ENCODE measurements at places on chromosomes 12 and 14.

DNA sequence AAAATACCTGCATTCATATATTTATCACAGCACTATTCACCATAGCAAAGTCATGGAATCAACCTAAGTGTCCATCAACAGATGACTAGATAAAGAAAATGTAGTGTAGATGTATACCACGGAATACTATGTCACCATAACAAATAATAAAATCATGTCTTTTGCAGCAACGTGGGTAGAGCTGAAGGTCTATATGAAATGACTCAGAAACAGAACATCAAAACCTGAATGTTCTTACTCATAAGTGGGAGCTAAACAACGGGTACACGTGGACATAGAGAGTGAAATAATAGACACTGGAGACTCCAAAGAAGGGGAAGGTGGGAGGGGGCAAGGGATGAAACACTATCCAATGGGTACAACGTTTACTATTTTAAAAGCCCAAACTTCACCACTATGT is 37.9 kb downstream of the SLC38A1 start:
- no peak for DNase-seq

GRCh38 chr12:49567302-49567610 is 686 bp downstream of the MCRS1 start:
- DNase-seq, result no peak

GRCh38 chr12:62317017-62317416 is 56.8 kb downstream of the USP15 start:
- DNase-seq, result no peak

DNA sequence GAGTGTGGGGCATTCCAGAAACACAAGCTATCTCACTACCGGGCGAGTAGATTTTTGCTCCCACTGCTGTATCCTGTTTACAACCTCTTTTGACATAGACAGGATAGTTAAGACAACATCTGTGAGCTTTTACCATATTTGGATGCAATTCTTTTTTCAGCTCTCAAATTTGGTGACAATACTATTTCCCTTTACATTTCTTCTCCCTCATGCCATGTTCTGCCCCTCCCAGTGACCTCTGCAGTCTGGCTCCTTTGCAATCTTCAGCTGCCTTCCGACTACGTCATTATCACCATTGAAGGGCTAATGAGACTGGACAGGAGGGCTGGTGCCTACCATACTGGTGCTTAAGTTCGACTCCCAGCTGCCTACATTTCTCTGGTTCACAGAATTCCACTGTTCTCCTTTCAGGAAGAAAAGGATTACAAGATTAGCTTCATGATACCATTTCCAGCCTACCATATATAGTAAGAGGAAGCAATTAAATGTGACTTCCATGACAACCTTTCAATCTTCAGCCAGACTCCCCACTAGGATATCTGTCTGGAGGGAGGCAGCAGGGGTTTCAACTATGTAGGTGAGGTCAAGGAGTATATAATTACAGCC is 251.6 kb downstream of the PHLDA1 start:
- DNase-seq, result no peak

DNA sequence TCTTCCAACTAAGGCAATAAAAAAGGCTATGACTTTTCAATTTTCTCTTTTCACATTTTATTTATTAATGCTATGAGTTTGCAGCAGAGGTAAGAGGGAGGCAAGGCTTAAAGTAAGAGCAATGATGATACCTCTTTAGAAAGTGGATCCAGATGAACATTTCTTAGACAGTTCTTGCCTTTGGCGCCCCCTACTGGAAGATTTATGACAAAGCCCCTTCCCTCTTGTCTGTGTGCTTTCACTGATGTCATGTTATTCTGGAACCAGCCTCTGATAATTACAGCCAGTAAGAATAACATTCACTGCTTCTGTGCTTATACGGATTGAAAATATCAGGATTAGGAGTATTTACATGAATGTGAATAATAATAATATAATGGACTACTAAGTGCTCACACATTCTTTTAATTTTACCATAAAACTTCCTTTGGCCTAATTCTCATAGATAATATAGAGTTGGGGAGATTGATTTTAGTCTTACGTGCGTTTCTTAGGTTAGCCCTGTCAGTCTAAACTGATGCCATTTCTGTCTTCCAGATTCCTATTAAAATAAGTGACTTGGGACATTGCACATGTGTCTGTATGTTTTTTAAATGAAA is 1929.9 kb upstream of the SEL1L start:
- no peak for DNase-seq

DNA sequence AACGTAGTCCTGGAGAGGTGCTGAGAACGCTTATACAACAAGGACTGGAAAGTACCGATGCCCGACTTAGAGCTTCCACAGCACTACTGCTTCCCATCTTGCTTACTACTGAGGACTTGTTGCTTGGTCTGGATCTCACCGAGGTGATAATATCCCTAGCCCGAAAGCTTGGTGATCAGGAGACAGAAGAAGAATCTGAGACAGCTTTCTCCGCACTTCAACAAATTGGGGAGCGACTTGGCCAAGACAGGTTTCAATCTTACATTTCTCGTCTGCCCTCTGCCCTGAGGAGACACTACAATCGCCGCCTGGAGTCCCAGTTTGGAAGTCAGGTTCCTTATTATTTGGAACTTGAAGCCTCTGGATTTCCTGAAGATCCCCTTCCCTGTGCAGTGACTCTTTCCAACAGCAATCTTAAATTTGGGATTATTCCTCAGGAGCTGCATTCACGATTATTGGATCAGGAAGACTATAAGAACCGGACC is 1.1 kb downstream of the TOGARAM1 start:
- DNase-seq, result no peak

DNA sequence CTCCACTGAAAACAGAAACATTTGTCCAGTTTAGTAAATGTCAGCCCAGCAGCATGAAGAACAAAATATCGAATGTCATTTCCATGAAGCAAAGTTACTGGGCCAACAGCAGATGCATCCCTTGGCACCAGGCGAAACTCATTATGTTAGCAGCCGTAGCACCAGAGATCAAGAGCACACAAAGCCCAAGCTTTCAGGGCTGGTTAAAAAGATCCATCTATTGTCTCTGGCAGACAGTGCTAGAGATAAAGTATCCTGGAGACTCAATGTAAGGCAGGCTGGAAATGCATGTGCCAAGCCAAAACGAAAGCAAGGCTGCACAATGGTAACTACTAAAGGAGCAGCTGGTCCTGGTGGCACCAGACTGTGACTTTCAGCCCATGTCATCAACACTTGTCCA is 120.3 kb upstream of the PLEKHG7 start:
- DNase-seq, result no peak

- no peak for DNase-seq
Observed at GRCh38 chr14:67418401-67419191, 6.6 kb upstream of the PLEK2 start.

DNA sequence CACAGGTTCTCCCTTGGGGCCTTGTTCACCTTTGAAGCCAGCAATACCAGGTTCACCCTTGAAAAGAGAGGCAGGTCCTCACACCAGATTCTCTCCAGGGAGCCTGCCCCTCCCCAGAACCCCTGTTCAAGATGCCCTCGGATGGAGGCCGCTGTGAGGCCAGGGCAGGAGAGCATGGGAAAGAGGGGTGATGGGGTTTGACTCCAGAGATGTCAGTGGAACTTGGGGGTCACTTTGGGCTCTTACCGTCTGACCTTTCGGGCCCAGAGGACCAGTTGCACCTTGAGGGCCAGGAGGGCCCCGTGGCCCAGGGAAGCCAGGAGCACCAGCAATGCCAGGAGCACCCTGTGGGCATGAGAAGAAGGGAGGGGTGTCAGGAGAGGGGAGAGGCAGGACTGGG is 17.4 kb downstream of the COL2A1 start:
- no peak for DNase-seq

- DNase-seq, result no peak
Observed at GRCh38 chr12:108778053-108778452, 46.7 kb upstream of the CORO1C start.

DNA sequence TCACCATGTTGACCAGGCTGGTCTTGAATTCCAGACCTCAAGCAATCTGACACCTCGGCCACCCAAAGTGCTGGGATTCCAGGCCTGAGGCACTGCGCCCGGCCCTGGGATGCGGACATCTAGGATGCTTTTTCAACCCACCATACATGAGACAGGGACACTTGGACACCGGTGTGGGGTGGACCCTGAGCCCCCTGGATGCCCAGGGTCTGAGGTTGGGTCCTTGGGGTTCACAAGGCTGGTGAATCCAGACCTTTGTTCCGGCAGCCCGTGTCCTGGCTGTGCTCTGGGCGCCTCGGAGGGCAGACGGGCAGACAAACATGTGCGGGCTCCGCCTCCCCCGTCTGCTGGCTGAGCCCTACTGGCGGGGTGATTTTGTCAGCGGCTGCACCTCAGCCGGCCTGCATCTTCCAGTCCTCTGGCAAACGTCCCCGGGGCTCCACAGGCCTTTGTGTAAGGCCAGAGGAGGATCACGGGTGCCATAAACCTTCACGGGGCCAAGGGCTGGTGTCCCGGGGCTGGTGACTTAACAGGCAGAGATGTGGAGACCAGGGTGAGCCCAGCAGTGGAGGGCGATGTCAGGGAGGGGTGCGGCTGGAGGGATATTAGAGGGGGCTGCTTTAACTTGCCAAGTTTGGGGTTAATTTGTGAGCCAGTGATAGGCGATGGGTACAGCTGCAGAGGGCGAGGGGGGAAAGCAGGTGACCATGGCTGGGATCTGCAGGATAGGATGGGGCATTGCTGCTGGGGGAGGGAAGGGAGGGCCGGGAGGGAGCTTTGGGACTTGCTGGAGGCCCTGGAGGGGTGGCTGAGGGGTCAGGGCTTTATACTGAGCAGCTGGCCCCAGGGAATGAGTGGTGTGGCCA is 5.8 kb downstream of the ASPG start:
- DNase-seq, result no peak
